ENCODE measurements at places on chromosomes 4 and X. TPM values are rescaled to one million over a fixed set of nuclear protein-coding genes. Genes with fewer than 3 reads are reported as not detected.

DNA sequence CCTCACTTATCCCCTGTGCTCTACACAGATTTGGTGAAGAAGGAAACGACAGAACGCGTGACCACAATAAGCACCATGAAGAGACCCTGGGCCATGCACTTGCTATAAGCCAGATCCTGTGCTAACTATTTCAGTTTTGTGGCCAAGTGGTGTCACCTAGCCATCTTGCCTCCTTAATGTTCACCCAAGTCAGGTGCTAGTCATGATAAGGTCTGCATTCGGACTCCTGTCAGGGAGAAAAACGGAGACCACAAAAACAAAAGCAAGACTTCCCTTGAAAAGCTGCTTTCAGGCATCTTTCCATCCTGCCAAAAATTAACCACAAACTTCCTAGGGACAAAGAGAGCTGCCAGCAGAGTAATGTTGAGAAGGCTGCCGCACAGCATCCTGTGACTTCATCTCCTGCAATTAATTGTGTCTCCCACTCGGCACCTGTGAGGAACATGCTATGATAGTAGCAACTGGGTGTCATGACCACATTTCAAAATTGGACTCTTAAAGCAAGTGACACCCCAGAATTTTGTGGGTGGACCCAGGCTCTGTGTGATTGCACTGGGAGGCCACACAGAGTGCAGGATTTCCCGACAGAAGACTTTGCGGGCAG lies 8.8 kb upstream of the IDS start:
- no peak overlapping the region for H3K27ac ChIP-seq
- H3K4me1 ChIP-seq = peaks cover 26% of the 10 kb centered on the region
- H3K27me3 ChIP-seq = peaks cover 13% of the 10 kb centered on the region
- no peak for DNase-seq
- no peak overlapping the region for H3K4me3 ChIP-seq

DNA sequence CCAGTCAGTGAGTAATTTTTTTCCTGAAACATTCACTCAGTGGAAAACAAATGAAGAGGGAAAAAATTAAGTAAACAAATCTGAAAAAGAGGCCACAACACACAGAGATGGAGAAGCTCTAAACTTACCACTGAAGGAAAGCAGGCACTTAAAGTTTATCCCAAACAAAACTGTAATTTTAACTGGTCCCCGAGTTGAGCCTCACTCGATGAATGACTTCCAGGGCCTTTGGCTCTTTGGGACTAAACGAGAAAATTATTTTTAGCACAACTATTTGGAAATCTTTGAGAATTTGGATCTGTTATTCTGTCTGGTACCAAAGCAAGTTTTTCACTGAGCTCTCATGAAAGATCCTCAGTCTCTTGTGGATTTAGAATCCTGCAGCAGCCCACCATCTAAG lies at the start of gene C1QTNF7:
Gene C1QTNF7, plus strand, starts transcription at position 333 of the 400 bp plus-strand sequence. CDS start 7,711 bp downstream, outside the sequence.
- H3K27ac ChIP-seq = no peak within 1 kb of the TSS

Gene FGF5
- 0.50 TPM for total RNA-seq

GRCh38 chr4:176013476-176014247 lies 52.0 kb upstream of the WDR17 start:
- H3K27me3 ChIP-seq = no peaks in the 10 kb centered on the region
- no peak overlapping the region for H3K4me3 ChIP-seq
- no peaks in the 10 kb centered on the region for H3K4me1 ChIP-seq
- no peak for DNase-seq

Gene NOX1
- total RNA-seq = not detected

DNA sequence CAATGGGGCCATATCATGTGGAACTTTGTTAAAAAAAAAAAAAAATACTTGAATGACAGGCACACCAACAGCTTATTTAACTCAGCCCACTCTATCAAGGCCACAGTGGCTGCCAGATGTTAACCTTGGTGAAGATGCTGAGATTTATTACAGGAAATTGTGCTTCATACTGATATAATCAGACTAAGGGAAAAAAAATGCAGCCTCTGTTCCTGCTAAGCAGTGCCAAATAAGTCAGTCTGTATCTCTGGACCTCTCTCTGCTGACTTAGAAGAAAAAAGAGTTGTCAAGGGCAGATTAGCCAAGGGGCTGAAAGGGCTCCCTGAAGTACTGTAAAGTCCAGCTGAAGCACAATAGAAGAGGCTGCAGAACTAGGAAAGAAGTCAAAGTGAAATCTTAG lies 677.7 kb upstream of the HTR2C start:
- H3K4me3 ChIP-seq = no peak overlapping the region
- H3K27ac ChIP-seq = no peak overlapping the region
- H3K36me3 ChIP-seq = no peaks in the 10 kb centered on the region
- H3K4me1 ChIP-seq = no peaks in the 10 kb centered on the region
- H3K27me3 ChIP-seq = no peaks in the 10 kb centered on the region

DNA sequence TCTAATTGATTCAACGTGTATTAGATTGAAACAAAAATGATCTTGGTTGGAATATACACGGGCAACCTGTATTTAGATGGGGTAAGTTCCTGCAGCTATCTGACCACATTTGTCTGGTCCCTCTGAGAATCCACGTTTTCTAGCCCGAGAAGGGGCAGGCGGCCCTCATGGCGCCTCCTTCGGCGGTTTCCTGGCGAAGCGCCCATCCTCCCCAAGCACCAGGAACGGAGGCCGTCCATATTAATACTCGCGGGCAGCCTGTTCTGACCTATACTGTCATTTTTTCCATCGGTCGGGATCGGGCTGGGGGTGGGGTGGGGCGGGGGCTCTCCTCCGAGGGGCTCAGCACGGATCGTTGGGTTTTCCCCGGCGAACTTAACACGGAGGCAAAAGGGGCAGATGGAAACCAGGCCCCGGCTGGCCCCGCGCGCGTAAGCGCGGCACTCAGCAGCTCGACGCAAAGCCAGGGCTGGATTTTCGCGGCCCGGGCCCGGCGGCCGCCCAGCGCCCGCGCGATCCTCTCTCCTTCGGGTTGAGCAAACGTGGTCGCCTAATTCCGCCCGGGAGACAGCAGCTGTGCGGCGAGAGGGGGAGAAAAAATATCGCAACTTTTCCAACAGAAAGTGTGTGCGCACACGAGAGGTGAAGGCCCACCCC lies 77.2 kb upstream of the BCOR start:
- H3K27me3 ChIP-seq = no peaks in the 10 kb centered on the region
- H3K4me1 ChIP-seq = peaks cover 30% of the 10 kb centered on the region

DNA sequence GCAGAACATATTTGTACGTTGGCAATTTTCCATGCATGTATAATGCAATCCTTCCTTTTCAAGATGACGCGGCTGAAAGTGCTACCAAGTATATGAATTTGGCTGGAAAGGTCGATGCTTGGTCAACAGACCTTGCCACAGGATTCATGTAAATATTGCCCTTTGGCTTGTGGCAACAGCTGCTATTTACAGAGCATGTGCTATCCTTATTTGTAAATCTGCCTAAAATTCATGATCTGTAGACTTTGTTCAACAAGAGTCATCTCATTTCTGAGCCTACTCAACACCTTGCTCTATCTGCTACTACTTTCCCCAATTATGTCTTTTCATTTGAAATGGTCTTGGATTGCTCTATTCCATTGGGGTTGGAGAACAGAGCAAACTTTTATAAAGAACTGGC lies 1.9 kb upstream of the SMARCA1 start:
- DNase-seq = no peak
- peaks cover 22% of the 10 kb centered on the region for H3K36me3 ChIP-seq
- H3K27ac ChIP-seq = no peak overlapping the region
- no peaks in the 10 kb centered on the region for H3K4me1 ChIP-seq
- H3K27me3 ChIP-seq = peaks cover 14% of the 10 kb centered on the region
- no peak overlapping the region for H3K4me3 ChIP-seq

DNA sequence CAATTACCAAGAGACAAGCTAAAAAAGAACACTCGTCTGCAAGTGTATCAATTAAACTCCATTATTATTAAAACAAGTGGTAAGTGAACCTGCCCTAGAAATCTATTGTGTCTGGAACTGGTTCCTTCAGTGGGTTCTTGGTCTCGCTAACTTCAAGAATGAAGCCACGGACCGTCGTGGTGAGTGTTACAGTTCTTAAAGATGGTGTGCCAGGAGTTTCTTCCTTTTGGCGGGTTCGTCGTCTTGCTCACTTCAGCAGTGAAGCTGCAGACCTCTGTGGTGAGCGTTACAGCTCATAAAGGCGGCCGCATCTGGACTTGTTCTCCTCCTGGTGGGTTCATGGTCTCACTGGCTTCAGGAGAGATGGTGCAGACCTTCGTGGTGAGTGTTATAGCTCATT lies 231.8 kb downstream of the GRID2 start:
- no peaks in the 10 kb centered on the region for H3K27me3 ChIP-seq
- no peaks in the 10 kb centered on the region for H3K36me3 ChIP-seq
- no peak for DNase-seq
- H3K4me3 ChIP-seq = no peak overlapping the region
- H3K4me1 ChIP-seq = no peaks in the 10 kb centered on the region
- H3K27ac ChIP-seq = no peak overlapping the region

DNA sequence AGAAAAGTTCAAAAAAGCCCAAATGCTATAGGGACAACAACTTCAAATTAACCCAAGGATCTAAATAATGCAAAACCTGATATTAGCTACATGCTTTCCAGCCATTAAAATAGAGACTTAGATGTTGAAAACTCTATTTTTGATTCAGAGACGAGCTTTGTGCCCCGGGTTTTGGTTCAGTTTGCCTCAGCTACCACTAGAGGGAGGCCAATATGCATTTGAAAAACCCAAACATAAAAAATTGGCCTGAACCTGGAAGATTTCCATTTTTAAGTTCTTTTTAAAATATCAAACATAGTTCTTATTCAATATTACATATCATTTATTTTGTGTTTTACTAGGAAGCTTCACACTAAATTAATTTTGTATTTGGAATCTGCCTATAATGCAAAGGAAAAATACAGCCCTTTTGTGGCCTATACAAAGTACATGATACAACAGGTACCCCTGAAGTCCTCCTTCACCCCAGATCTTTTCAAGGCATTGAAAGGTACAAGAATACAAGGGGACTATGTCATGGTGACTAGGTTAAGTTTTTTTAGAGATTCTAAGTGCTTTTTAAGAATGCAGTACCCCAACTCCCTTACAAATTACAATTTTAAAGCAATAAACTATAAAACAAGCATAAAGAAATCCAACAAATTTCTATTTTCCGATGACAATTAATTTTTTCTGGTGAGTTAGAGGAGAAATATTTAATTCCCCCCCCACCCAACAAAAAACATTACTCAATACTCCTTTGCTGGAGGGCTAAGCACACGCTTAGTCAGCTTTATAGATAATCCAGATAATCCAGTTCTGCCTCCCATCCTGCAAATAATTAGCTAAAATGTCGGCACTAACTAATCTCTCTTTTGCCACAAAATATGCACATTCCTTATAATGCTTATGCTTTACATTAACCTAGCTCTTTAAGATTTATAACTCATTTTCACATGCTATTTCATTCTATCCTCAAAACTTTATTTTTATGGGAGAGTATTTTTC lies 97.7 kb upstream of the PTPN13 start:
- H3K27me3 ChIP-seq = no peaks in the 10 kb centered on the region
- peak overlapping the region; percentile 30 for H3K27ac ChIP-seq
- no peaks in the 10 kb centered on the region for H3K36me3 ChIP-seq
- peaks cover 18% of the 10 kb centered on the region for H3K4me1 ChIP-seq

- H3K4me3 ChIP-seq = no peak overlapping the region
- H3K27ac ChIP-seq = peak overlapping the region; percentile 72
- H3K4me1 ChIP-seq = peaks cover 26% of the 10 kb centered on the region
- DNase-seq = peak; percentile 15
- no peaks in the 10 kb centered on the region for H3K27me3 ChIP-seq
Observed at GRCh38 chr4:141686146-141686775, 49.9 kb downstream of the IL15 start.

Gene TMEM271
- total RNA-seq = not detected

Measured in Calu3 (cell line).